Heart left ventricle (tissue), 16 donors: ENCODE measurements at places on chromosomes 16 and 17.

GRCh38 chr16:86778978-86779377 lies 200.6 kb downstream of the FOXL1 start:
- DNase-seq, result no peak

DNA sequence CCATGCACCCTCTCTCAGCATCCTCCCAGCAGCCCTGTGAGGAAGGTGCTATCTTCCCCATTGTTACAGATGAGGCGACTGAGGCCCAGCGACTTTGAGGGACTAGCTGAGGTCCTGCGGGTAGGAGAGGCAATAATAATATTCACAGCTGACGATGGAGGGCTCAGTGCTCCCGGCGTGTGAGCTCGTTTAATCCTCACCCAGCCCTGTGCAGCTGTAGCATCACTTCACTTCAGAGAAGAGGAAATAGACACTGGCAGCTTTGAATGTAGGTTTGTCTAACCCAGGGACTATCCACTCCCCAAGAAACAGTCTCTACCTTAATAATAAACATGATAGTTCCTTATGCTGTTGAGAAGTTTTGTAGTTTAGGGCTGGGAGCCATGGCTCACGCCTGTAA lies 21.6 kb downstream of the LASP1 start:
- no peak for DNase-seq

- no peak for DNase-seq
Measured at GRCh38 chr17:55681342-55681700, 41.3 kb downstream of the TMEM100 start.

DNA sequence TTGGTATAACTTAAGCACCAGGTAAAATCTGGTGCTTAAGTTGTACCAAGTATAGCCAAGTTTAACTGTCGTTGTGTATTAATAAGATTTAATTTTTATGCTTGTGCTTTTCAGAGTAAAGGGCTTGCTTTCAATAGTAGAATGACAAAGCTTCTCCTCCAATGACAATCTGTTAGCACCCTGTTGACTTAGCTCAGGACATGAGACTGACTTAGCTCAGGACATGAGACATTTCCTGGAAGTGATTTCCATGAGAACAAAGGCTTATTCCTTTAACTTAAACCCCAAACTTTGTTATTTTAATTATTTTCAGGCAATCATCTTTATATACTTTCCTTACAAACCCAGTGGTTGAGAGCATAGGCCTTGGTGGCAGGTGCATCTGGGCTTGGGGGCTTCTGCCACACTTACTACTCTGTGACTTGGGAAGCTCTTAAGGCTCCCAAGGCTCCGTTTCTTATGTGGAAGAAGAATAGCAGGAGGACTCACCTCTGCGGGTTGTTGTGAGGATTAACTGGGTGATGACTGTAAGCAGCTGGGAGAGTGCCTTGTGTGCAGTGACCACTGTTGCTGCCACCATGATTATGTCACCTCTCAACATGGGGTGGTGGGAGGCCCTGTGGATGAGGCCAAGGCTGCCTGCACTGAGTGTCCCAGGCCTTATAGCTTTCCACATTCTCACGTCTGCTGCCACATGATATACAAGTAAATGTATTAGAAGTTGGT lies 59.4 kb upstream of the CMIP start:
- DNase-seq, result no peak

GRCh38 chr17:41446806-41447205 lies 6.0 kb upstream of the KRT38 start:
- no peak for DNase-seq

- no peak for DNase-seq
Measured at GRCh38 chr16:57238682-57239081, 6.4 kb upstream of the ARL2BP start.

DNA sequence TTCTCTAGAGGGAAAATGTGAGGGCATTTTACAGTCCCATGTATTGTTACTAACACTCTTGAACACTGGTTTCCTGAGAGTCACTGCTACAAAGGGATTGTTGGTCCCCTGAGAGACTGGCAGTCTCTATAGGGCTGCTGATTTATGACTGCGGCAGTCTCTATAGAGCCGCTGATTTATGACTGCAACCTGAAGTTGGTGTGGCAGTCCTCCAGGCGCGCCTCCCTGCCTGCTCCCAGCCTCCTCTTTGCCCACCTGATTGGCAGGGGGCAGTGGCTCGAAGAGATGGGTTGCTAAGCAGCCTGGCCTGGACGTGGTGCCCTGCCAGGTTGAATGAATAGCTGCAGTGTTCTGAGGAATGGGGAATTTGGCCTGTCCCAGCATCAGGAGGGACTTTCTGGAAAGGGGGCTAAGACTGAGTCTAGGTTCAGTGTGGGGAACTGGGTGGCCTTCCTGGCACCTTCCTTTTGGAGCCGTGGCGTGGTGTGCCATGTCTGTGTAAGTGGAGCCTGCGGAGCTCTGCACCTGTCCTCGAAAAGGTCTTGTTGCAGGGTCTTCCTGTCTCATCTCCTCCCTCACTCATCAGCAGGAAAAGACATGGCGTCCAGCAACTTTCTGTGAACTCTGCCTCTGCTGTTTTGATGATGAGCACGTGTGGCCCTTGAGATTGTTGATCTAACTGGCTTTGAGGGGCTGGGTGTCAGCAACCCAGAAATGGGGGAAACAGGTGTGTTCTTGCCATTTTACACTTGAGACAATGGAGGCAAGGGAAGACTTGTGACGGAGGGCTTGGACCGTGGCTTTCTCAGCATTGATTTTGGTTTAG lies 24.9 kb downstream of the SAP30BP start:
- no peak for DNase-seq

DNA sequence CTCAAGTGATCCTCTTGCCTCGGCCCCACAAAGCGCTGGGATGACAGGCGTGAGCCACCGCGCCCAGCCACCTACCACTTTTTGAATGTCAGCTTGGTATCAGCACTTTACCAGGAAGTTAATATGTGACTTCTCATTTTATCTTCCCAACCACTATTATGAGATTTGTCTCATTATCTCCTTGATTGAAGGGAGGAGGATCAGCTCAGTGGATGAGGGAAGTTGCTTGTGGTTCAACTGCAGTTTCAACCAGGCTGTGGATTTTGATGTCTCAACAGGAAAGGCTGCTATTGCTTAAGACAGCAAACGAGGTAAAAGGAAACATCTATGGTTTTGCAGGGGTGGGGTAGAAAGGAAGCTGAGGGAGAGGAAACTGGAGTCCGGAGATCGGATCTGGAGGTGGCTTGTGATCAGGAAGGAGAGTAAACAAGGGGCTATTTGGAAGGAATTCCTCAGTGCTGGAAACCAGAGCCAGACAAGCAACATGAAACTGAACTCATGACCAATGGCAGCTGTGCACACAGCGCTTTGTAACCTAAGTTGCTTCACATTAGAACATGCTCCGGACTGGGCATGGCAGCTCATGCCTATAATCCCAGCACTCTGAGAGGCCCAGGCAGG lies 180.5 kb downstream of the VPS53 start:
- peak; percentile 34 for DNase-seq

GRCh38 chr17:5410594-5411272 lies 8.7 kb downstream of the NUP88 start:
- DNase-seq, result no peak

- DNase-seq, result peak; percentile 62
Measured at GRCh38 chr16:49921791-49922456, 66.0 kb upstream of the ZNF423 start.

- DNase-seq, result no peak
Measured at GRCh38 chr16:27531826-27532800, 17.6 kb downstream of the GTF3C1 start.

DNA sequence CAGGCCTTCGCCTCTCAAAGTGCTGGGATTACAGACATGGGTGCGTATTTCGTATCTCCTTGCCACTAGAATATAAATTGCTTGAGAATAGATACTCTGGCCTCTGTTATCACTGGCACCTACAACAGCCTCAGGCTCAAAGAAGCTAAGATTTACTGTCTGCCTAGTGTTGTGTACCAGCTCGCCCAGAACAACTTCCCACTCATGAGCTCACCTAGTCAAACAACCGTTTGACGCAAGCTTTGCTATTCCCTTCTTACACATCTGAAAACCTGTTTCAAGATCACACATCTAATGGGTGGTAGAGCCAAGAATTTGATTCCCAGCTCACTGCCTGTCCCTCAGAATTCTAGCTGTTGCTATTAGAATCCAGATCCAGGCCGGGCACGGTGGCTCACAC lies 24.4 kb downstream of the MIS12 start:
- DNase-seq, result no peak

GRCh38 chr17:69761011-69761410 lies 314.0 kb upstream of the KCNJ16 start:
- no peak for DNase-seq

DNA sequence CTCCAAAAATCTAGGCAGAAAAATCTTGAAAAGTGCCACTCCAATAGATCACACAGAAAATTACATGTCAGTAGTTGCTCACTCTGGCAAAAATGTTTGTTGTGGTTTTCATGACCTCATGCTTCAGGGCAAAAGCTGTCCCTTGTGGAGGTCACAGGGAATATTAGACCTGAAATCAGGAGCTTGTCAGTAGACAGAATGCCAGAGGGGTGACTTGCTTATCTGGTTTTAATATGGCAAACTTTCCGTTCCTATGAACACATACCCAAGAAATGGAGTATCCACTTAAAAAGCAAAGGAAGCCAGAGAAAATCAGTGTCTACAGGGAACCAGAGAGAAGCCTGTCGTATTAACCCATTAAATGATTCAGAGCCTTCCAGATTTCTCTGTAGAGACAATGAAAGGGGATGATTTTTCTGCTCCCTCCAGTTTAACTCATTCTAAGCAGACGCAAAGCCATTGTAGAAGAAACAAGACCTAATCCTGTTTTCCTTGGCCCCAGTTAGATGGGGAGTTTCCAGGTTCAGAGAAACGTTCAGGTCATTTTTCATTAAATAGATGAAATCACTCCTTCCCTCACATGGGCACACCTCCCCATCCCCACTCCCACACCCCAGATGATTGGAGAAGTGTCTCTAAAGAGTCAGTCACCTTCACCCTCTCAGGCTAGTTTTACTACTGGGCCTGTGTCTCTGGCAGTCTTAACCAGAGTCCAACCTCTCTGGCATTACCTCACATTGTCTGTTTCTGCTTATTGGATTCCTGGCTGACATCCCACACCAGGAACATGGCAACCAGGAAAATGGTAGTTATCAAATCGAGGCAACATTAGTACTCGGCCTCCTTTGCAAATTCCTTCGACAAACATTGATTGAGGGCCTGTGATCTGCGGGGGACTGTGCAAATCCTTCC lies 6.0 kb downstream of the SOX9 start:
- no peak for DNase-seq

GRCh38 chr16:89453501-89454321 lies 36.6 kb downstream of the ANKRD11 start:
- DNase-seq, result peak; percentile 28

- DNase-seq, result no peak
Measured at GRCh38 chr17:62859146-62859545, 51.0 kb upstream of the MARCHF10 start.

GRCh38 chr16:21727344-21727743 lies 63.6 kb downstream of the OTOA start:
- DNase-seq, result no peak

GRCh38 chr17:8140065-8141029 lies 11.9 kb downstream of the PER1 start:
- DNase-seq, result peak; percentile 11

GRCh38 chr17:2776589-2777241 lies 19.5 kb upstream of the RAP1GAP2 start:
- DNase-seq, result no peak

DNA sequence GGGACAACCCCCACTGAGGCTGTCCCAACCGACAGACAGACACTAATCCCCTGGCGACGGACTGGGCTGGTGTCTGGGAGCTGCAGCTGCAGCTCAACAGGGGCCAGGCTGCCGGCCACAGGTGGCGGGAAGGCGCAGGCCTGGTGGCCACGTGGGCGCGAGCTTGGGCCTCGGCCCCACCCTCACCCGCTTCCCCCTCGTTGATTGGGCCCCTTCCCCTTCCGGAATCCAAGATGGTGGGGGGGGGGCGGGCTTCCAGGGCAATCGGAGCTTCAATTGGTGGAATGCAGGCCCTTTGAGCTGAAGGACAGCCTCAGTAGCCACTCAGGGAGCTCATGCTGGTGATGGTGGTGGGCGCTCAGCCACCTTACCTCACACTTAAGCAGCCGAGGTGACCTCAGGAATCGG lies 8.7 kb upstream of the TBX4 start:
- DNase-seq, result no peak

DNA sequence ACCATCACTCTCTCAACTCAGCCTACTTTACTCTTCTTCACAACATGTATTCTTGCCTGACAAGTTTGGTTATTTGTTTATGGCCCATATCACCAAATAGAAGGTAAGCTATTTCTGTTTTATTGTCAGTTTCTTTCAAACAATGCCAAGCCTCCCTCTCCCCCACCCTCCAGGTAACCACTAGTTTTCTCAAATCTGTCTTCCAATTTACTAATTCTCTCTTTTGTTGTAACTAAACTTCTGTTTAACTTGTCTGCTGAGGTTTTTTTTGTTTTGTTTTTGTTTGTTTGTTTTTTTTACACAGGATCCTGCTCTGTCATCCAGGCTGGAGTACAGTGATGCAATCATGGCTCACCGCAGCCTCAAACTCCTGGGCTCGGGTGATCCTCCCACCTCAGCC lies 34.9 kb downstream of the CHCT1 start:
- no peak for DNase-seq

GRCh38 chr16:4378999-4379690 lies 7.5 kb downstream of the VASN start:
- DNase-seq, result no peak

DNA sequence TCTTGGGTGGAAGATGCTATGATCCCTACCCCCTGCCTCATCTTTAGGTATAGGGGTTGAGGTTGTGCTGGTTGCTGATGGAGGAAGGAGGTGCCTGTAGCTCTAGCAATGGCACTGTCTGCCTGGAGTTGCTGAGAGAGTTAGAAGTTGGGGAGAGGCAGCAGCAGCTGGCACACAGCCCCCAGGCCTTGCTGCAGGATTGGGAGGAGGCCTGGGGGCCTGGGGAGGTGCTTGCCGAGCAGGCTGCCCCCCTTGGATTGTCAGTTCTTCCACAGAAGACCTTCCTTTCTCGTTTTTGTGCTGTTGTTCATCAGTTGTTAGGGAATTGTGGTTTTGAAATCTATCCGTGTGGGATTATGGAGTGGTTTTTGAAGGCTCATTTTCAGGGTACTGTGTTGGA lies 52.9 kb downstream of the SEC14L1 start:
- DNase-seq, result no peak

GRCh38 chr17:56630202-56630601 lies 36.7 kb downstream of the NOG start:
- DNase-seq, result no peak

- no peak for DNase-seq
Measured at GRCh38 chr17:21214777-21215541, 998 bp upstream of the TMEM11 start.
